ENCODE measurements at places on chromosomes 12 and 14.

DNA sequence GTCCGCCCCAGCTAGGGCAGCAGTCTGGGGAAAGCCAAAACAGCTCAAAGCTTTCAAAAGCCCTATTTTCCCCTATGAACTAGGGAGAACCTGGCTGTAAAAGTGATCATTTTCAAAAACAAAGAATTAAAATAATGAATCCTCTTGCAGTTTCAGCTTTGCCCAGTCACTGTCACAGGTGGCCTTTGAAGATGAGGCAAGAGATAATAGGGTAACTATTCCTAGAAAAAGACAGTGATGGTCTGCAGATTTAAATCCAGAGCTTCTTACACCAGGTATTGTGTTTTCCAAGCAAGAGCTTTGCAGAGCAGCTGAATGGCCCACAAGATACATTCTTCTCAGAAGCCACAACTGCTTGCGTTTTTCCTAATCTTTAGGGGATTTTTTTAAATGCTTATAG, 80.2 kb upstream of the NUDT4 start:
- no peak for DNase-seq

DNA sequence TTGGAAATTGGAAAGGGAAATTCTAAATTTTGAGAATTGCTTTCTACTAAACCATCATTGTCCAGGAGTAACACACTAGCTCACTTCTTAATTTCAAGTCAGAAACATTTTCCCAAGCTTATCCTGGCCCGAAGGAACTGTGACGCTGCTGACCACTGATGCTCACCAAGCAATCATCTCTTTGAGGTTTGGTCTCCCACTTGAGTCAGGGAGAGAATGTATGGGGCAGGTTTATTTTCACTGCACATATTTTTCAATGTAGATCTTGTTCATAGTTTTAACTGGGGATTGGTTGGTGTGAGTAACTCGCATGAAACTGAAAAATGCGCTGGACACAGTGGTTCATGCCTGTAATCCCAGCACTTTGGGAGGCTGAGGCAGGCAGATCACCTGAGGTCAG, 12.9 kb upstream of the RNASE10 start:
- DNase-seq = no peak

GRCh38 chr14:64992328-64992885, 5.7 kb downstream of the FNTB start:
- no peak for DNase-seq

DNA sequence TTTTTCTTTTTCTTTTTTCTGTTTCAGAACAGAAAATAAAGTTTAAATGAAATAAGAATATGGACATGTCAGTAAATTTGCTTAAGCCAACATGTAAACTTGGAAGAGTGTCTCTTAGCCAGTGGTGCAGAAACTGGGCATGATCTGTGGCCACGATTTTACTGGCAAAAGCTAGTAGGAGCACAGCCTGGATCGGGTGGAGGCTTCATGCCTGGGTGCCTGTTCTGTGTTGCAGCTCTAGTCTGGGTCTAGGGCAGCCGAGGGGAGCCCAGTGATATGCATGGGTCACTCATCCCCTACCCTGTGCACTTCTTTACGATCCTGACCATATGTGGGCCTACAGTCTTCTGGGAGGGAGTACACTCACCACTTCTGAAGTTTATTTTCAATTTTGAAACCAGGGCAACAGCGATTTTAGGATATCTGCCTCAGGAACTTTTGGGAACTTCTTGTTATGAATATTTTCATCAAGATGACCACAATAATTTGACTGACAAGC, 45.6 kb upstream of the SMCO2 start:
- no peak for DNase-seq

- no peak for DNase-seq
Observed at GRCh38 chr14:42229976-42230375, 623.3 kb downstream of the LRFN5 start.

DNA sequence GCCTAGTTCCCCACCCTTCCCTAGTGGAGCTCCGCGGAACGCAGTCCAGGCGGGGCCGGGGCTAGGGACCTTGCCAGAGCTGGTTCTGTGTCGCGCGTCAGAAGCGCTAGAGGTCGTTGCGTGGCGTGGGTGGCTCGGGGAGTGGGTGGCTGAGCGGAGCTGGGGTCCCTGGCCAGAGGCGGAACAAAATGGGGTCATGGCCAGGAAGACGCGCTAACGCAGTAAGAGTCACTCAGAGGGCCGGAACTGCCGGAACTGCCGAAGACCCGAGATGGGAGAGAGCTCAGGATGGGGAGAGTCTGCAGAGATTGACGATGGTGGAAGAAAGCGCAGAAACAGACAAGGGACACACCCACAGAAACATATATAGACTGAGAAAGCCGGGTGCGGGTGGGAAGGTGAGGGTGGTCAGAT, 4.8 kb downstream of the DGKA start:
- DNase-seq = no peak

DNA sequence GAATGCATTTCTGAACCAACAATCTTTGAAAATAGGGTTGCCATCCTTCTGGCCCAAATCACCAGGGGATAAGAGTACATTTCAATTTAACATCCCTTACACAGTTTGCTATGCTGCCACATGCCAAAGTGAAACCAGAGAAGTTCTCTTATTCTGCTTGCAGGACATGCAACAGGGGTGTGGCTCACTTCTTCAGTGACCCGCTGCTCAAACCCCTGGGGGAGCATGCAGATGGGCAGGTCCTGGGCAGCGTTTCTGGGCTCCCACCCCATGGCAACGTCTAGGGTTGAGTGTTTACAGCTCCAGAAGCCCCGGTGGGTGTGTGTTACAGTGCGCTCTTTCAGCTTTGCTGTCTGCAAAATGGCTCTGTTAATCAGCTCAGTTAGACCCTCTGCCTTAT, 1306.3 kb upstream of the TMEM132C start:
- DNase-seq = no peak

GRCh38 chr14:75523771-75524171, 1.5 kb downstream of the BATF start:
- DNase-seq = no peak

- no peak for DNase-seq
Observed at GRCh38 chr12:103561174-103561573, 25.9 kb upstream of the STAB2 start.

- DNase-seq = peak; percentile 61
Observed at GRCh38 chr12:71746974-71747611, 7.6 kb upstream of the RAB21 start.

DNA sequence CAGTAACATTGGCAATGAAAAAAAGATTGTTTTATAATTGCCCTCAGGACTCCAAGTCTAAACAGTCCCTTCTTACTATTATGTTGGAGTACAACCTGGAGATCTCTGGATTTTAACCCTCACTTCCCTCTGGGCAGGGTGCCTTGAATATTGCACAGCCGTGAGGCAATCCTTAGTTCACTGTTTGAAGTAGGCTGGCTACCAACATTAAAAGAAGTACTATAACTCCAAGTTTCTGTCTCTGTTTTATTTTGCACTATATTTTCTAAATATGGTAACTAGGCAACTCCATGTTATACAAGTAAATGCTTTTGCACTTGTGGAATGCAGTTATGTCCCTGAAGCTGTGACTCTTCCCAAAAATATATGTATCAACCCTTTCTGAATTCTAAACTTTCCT, 490.7 kb downstream of the EGLN3 start:
- DNase-seq = peak; percentile 30

- DNase-seq = no peak
Observed at GRCh38 chr14:64220466-64220865, 73.7 kb downstream of the ESR2 start.

- DNase-seq = peak; percentile 73
Observed at GRCh38 chr12:47223848-47224213, 144.1 kb upstream of the AMIGO2 start.

- no peak for DNase-seq
Observed at GRCh38 chr12:114685869-114686268, 1.9 kb upstream of the TBX3 start.

DNA sequence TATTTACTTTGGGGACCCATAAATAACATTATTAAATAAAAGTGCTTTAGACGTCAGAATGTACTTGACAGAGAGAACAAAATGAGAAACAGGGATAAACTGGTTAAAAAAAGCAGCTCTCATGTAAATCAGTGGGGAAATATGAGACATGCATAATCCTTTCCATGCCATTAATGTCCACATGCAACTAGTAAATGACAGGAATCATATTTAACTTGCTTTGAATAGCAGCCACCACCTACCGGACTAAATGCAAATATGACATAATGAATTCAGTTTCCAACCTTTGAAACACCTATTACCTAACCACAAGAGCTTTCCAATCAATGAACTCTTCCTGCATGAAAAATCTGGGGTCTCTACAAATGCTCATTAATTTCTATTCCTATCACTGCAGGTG, 19.6 kb downstream of the FGD6 start:
- peak; percentile 87 for DNase-seq

DNA sequence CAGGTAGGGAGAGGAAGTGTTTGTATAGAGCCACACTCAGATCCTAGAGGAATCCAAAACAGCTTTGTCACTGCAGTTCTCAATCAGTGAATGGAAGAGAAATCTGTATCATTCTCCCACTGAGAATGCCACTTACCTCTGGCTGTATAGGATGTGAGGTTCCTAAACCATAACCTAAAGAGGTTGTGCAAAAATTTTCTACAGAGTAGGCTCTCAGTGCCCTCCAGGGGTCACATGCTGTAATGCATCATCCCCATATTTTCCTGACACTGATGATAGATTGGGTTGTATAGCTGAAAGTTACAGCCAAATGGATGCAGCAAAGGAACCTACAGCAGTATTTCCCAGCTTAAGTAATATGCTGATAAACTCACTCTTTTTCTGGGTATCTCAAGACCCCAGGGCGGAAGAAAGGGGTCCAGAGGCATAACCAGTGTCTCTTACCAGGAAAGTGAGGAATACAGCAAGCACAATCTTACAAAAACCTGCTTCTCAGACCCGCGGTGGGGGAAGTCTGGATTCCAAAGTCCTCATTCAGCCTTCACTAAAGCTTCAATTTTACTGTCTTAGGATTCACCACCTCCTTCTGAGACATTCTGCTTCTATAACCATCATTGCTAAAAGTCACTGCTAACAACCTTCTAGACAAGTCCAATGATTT, 3.8 kb downstream of the BCDIN3D start:
- peak; percentile 51 for DNase-seq

DNA sequence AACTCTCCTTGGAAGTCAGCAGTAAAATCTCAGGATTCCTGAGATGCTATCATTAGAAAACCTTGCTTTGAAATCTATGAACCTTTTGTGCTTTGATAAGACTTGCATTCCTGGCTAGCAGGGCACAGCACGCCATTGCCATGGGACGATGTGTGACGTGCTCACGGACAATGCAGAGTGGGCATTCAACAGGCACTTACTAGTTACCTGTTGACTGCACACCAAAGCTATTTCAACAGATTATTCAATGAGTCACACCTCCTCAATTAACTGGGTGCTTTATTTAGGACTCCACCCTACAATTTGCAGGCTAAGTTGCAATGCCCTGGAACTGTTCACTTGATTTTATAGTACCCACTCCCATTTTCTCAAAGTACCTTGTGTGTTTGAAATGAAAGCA, 11.3 kb downstream of the NOS1 start:
- peak; percentile 19 for DNase-seq

DNA sequence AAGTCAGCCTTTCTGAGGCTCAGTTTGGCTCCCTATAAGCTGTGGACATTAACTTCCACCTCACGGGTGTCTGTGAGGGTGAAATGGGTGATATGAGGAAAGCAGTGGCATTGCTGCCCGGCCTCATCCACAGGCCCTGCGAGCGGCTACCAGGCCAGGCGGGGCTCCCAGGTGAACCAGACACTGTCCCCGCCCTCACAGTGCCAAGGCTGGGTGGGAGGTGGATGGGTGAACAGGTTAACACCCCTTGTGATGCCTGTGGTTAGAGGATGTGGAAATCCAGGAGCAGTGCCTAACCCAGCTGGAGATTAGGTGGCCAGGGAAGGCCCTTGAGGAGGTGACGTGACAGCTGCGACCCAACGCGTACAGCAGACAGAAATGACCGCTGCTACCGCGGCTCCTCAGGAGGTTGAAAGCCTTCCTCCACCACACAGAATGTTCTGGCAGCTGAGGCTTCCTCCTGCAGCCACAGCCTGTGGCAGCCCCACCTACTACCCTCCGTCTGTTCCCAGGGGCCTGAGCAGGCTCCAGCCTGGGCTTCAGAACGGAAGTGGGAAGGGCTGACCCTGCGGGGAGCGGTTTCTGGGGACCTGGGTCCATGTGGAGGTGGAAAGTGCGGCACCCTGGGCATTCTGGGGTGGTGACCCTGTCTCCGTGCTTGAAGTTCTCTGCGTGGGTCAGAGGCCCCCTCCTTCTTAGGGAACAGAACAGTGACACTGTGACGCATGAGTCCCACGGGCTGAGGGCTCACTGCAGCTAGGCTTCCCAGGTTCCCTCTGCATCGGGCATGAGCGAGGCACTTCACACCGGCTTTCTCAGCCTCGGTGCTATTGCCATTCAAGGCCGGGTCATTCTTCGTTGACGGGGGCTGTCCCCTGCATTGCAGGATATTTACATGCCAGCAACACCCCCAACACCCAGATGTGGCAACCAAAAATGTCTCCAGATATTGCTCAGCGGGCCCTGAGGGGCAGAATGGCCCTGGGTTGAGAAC, 9.7 kb downstream of the MMAB start:
- no peak for DNase-seq

- peak; percentile 60 for DNase-seq
Observed at GRCh38 chr14:21066882-21067502, 3.1 kb upstream of the ARHGEF40 start.

DNA sequence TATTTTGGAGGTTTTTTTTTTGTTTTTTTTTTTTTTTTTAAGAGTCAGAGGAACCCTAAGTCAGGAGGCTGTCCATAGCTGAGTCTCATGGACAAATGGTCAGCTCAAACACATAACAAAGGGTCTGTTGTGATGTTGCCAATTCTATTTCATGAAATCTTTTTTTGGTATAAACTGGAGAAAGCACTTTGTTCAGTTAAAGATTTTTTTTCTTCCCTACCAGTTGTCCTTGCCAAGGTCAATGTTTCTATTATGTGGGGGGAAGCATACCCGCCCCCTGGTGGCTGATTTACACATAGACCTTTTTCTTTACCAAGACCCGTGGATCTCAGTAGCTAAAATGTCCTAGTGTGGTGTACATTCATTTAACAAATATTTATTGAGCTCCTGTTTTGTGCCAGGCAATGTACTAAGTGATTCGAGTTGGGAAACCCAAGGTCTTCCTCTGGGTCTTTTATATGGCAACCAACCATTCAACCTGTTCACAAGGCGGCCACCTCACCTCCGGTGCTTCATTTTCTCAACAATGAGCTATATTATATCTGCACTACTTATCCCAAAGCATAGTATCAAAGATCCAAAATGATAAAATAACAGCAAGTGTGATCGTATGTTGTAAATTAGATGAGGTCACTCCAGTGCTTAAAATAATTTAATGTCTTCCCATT, 214.5 kb downstream of the PAH start:
- peak; percentile 21 for DNase-seq

- peak; percentile 87 for DNase-seq
Observed at GRCh38 chr12:989751-990660, 1.0 kb upstream of the ERC1 start.

DNA sequence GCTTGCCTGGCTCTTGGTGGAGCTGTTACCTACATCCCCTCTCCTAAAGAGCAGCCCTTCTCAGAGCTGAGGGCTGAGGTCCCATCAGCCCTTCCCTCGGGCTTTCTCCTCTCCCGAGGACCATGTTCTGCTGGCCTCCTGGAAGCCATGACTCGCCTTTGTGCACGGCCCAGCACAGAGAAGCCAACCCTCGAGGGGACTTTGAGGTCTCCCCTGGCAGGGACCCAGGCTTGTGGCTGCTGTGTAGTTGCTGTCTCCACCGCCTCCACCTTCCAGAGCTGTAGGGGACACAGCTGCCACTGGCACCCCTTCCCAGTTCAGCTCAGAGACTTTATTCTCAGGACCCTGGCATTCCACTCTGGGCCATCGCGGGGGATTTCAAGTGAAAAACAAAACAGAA, 22.9 kb upstream of the CCND2 start:
- DNase-seq = no peak

GRCh38 chr12:108240027-108240785, 98.9 kb downstream of the CMKLR1 start:
- no peak for DNase-seq
